ENCODE measurements at places on chromosomes 13 and 19.
A peak's percentile ranks its signal among the peaks of the same experiment; 100 is the strongest.

GRCh38 chr19:43639519-43640423 lies at the start of gene CADM4:
Gene CADM4 (minus strand): TSS chr19:43639850. CDS start chr19:43639790, 60 bp downstream.
- no peak for DNase-seq

DNA sequence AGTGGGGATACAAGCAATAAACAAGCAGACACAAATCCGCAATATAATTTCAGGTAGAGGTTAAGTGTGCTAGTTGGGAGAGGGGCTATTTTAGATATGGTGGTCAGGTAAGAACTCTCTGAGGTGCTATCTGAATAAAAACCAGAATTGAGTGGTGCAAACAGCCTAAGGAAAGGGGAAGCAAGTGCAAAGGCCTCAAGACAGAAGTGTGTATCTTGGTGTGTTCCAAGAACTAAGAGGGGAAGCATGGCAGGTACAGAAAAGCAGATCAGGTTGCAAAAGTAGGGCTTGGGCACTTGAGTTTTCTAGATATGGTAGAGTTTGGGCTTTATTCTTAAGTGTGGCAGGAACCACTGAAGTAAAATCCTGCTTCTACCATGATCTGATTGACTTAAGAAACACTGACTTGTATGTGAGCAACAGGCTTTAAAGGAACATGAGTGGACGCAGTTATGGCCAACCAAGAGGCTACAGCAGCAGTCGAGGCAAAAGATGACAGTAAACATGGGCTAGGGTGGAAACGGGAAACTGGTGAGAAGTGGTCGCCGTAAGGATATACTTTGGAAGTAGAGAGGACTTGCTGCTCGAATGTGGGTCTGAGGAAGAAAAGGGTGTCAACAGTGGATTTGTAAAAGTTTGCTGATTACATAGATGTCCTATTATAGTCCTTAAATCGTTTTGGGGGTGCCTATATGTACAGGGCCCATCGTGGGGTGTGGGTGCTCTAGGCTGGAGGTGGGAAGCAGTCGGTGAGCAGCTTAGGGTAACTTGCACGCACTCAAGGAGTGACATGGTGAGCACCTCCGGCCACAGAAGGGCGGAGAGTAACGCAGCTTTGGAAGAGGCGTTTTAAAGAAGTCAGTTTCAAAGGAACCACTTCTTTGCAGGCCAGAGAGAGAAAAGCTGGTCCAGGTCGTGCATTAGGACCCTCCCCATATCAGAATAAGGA lies 677 bp downstream of the TGDS start:
- no peak for DNase-seq

DNA sequence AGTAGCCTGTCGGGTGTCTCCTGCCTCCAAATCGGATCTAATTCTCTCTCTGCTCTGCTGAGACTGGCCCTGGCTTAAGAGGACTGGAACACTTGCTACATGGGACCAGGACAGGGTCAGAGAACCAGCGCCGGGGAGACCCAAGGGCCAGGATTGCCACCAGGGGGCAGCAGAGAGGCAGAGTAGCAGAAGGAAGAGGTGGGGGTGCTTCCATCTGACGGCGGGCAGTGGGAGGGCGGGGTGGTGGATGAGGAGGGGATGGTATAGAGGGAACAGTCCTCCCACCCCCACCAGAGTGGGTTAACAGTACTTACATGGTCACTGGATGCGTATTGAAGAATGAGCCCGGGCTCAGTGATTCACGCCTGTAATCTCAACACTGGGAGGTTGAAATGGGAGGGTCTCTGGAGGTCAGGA lies 11.9 kb downstream of the SELENOW start:
- no peak for DNase-seq

GRCh38 chr13:23321535-23322241 lies 111.8 kb downstream of the SACS start:
- DNase-seq = peak; percentile 80

DNA sequence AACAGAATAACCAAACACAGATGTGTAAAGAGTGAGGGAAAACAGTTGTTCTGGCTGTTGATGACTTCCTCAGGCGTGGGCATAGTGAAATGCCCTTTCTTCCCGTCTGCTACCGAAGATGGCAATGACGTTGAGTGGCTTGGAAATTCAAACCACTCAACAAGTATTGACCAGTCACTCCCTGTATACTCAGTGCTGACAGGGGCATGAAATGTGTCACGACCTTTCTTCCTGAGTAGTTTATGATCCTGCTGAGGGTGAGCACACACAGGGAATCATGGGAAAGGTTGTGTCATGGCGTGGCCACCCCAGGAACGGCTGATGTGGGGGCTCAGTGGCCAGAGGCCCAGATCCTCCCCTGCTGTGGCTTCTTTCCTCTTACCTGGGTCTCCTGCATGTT lies 87.8 kb upstream of the C1QTNF9B start:
- no peak for DNase-seq

GRCh38 chr13:107005577-107005976 lies 437.6 kb upstream of the ARGLU1 start:
- DNase-seq = no peak

GRCh38 chr13:100399455-100399854 lies 189.1 kb downstream of the GGACT start:
- DNase-seq = no peak

DNA sequence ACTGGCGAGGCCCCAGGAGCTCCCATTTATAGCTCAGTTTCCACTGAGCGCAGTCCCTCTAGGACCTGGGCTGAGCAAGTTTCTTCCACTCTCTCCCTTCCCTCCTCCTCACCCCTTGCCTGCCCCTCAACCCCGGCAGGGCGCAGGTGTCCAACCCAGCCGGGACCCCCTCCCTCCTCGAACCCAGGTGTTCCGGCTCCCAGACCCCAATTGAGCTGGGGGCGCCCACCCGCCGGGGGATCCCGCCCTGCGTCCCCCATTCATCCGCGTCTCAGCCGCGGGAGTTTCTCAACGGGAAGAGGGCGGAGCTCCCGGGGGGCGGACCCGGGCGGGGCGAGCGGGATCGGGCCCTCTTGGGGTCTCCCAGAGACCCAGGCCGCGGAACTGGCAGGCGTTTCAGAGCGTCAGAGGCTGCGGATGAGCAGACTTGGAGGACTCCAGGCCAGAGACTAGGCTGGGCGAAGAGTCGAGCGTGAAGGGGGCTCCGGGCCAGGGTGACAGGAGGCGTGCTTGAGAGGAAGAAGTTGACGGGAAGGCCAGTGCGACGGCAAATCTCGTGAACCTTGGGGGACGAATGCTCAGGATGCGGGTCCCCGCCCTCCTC lies at the start of gene KIRREL2:
TSS of gene KIRREL2 (plus strand) at position 366 of the 604 bp plus-strand sequence. CDS start at position 575, 209 bp downstream.
- DNase-seq = no peak

DNA sequence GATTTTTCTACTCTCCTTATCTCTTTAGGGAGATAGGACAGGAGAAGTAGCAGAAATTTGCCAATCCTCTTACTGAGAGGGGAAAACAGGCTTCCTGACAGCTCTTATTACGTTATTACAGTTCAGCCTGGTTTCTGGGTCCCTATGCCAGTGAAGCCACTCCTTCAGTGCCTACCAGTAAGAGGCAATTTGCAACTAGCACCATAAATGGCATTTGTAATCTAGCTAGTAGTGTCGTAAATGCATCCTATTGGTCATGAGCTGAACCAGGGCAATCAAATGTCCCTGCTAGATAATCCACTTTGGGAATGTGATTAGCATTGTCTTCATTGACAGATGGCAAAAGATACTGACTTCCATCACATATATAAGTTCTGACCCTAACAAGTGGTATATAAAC lies 428.8 kb downstream of the DCT start:
- DNase-seq = no peak

DNA sequence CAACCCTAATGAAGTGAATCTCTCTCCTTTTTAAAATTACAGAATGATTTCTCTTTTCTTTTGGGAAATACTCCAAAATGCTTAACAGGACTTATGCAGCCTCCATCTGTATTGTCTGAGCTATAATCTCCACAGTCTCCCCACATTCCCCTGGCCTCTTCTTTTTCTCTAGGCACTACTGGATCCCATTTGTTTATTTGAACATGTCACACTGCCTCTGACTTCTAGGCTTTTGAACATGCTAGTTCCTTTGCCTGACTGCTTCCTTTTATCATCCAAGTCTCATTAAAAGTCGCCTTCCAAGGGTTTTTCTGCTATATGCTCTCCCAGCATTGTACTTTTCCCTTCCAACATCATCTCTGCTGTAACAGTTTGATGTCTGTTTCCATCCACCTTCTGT lies 548.7 kb downstream of the PCDH9 start:
- DNase-seq = no peak

DNA sequence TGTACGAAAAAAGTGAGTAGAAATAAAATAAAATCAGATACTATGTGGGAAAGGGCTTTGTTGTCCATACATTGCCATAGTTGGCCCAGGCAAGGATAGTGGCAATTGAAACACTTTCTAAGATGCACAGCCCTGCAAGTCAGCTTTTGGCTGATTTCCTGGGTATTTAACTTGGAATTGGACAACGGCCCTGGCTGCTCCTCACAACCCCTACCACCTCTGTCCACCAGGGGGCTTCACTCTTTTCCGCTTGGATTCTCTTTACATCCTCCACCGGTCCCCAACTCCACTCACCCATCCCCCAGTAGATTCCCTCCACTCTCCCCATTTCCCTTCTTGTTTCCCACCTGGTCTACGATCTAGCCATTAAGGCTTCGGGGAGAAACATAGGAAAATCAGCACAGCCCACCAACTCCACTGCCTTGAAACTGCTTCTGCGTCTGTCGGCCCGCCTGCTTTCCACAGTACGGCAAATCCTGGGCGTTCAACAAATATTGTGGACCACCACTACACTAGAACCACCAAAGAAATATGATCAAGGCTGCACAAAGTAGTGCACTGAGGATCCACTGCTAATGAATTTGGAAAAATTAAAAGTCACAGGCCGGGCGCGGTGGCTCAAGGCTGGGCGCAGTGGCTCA lies 48.6 kb upstream of the GTF3A start:
- no peak for DNase-seq

- DNase-seq = no peak
These were observed 11.4 kb downstream of the ZNF560 start for GRCh38 chr19:9487016-9487415.

- peak; percentile 90 for DNase-seq
These were observed 6.6 kb downstream of the EML2 start for GRCh38 chr19:45632468-45633196.

GRCh38 chr19:55005684-55006488 lies 32.2 kb downstream of the GP6 start:
- DNase-seq = no peak

- no peak for DNase-seq
These were observed 221.3 kb downstream of the MYO16 start for GRCh38 chr13:108850691-108851090.

GRCh38 chr19:13995017-13995728 lies 10.9 kb downstream of the RFX1 start:
- DNase-seq = no peak

- DNase-seq = no peak
These were observed 263.7 kb downstream of the KCTD12 start for GRCh38 chr13:76622315-76623040.

- no peak for DNase-seq
These were observed 32.2 kb downstream of the SLAIN1 start for GRCh38 chr13:77729502-77730221.

DNA sequence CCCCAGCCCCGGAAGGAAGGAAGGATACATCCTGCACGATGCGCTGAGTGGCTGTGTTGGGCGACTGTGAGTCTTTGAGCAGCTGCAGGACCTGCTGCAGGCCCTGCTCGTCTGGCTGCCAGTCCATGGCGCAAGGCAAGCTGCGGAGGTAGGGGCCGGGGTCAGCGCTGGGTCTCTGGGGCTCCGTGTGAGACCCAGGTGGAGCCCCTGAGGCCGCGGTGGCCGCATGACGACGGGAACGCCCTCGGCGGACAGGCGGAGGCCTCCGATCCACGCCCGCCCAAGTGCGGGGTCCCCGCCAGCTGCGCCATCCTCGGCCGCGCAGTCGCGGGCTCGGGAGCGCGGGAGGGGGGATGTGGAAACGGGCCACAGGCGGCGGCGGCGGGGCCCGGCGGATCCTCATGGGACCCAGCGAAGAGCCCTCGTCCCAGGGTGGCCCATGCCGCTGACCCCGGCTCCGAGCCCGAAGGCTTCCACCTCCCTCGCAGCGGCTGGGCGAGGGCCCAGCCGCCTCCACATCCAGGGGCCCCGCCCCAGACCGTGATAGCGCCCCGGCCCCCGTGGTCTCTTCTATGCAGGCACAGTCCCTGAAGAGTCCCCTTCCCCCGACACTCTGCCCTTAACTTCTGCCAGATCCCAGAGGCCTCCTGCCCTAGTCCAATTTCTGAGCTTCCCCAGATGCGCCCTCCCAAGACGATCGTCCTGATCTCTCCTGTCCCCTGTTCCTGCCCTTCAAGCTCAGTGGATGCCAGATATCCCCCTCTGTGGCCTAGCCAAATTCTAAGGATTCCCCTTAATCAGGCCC lies 2.7 kb downstream of the TNPO2 start:
- DNase-seq = no peak

GRCh38 chr13:41812851-41813250 lies 148.1 kb downstream of the VWA8 start:
- no peak for DNase-seq

DNA sequence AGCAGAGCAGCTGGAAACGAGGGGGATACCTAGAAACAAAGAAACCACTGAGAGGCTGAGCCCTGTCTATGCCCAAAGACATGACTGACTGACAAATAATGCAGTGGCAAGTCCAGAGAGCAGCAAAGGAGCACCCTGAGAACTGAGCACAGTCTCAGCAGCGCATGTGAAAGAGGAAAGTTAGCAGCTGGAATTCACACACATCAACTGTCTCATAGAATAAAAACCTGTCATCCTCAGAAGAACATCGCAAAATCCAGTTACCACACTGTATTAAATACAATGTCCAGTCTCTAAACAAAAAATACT lies 24.1 kb upstream of the DLEU7 start:
- no peak for DNase-seq

GRCh38 chr19:1459479-1459878 lies 9.6 kb downstream of the APC2 start:
- no peak for DNase-seq

GRCh38 chr19:10971107-10971726 lies 10.4 kb downstream of the SMARCA4 start:
- DNase-seq = no peak

DNA sequence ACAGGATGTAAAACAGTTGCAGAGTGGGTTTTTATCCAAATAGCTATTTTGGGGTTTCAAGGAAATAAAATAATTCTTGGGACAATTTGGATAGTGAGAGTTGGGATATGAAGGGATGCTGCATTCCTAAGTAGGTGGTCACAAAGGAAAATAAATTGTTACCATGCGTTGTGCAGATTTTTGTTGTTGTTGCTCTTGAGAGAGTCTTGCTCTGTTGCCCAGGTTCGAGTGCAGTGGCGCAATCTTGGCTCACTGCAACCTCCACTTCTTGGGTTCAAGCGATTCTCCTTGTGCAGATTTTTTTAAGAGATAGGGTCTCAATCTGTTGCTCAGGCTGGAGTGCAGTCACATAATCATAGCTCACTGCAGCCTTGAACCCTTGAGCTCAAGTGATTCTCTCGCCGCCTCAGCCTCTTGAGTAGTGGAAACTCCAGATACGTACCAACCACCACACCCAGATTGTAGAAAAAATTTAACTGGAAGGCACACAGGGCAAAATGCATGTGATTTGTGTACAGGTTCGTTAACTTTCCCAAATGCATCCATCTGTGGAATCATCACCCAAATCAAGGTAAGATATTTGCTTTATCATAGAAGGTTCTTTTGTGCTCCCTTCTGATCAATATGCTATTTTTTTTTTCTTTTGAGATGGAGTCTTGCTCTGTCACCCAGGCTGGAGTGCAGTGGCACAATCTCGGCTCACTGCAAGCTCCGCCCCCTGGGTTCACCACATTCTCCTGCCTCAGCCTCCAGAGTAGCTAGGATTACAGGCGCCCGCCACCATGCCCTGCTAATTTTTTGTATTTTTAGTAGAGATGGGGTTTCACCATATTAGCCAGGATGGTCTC lies 16.0 kb downstream of the SLC1A5 start:
- DNase-seq = no peak

- DNase-seq = no peak
These were observed 66.0 kb upstream of the TNFRSF19 start for GRCh38 chr13:23504180-23504579.

GRCh38 chr13:31885994-31886393 lies 145.6 kb upstream of the FRY start:
- no peak for DNase-seq
